Renal cortical epithelial cell (primary cell): ENCODE measurements at places on chromosomes 7 and 10.

DNA sequence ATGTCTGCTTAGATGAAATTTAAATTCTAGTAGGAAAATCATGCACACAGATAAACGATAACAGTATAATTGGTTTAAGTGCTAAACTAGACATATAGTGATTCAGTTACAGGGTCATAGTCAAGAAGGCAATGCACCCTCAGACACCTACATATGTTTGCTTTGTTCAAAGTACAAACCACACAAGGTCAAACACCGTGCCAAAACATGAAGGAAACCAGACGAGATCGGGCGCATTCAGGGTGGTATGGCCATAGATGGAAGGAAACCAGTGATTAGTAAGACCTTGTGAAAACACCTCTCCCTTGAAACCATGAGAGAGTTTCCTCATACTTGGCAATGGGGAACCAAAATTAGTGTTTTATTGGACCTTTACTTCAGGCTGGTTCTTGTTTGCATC is 906.9 kb downstream of the PCDH15 start:
- DNase-seq, result no peak

DNA sequence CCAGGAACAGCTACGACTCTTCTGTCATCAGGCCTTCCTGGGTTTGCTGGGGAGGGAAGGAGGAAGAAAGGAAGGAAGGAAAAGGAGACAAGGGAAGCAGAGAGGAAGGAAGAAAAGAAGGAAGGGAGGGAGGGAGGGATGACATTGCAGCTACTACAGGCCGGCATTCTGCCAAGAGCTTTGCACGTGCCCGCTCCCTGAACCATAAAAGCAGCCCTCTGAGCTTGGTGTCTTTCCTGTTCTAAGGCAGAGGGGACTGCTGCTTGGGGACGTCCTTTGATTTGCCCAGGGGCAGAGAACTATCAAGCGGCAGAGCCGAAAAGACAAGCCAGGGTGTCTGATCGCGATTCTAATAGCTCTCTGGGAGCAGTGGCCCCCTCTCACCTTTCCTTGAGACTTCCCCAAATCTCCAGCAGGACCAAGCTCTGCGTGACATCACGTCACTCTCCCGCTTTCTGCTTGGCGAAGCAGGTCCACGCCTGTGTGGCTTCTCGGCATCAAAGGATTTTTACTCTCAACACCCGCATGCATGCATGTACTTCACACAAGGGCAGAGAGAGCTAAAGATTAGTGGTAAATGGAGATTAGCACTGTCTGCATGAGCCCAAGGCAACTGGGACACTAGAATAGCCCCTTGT is 167.8 kb upstream of the AUTS2 start:
- no peak for DNase-seq

DNA sequence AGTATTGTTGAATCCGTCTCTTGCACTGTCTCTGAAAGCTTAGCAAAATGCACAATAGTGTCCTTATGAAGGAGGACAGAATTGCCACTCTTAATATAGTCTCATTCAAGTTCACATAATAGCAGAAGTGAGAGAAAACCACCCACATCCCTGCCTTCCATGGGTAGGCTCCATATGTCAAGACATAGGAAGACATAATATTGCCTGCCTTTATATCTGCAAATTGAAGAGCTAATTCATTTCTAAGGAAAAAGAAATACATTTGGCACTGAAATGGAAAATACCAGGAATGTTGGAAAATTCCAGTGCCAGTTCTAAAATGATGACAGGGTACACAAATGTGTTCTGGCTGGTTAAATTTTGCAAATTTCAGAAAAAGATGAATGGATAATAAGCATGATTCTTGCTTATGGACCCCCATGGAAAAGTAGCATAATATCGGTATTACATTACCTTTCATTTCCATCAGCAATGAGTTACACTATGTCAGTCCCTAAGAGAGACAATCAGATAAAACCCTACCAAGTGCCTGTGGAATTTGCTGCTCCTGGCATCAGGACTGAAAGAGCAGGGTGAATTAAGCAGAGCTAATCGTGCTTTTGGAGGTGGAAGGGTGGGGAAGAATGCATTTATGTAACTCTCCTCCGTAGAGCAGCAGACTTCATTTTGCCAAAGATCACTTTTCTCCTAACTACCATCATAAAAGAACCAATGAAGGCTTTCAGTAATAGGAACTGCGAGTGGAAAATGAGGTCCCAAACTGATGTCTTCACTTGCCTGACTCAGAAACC is 312.6 kb downstream of the FGFR2 start:
- no peak for DNase-seq

- no peak for DNase-seq
Measured at GRCh38 chr7:47937711-47938573, 10.3 kb downstream of the PKD1L1 start.

DNA sequence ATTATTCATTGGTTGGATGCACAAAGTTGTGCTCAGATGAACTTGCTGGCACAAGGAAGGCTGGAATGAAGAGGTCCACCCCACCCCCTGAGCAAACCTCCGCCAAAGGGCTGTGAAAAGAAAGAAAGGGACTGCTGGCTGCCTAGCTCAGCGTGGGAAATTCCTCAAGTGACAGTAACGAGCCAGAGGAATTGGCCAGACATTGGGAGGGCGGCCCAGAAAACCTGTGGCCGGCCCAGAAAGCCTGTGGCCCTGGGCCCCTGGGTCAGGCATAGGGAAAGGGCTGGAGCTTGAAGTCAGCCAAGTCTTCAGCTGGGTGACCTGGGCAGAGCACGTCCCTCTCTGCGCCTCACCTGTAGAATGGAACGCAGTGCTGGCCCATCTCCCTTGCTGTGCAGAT is 30.6 kb upstream of the CTBP2 start:
- DNase-seq, result no peak
